Activated naive CD4-positive, alpha-beta T cell treated with anti-CD3 and anti-CD28 coated beads, Interleukin-2, amount 50 U/mL, for 16 hours (primary cell): ENCODE measurements at places on chromosomes 4 and X.

- DNase-seq = peak; percentile 5
These were observed 24.2 kb downstream of the NKX1-1 start for GRCh38 chr4:1381944-1382541.

GRCh38 chr4:40283968-40284367, 51.2 kb upstream of the CHRNA9 start:
- peak; percentile 83 for DNase-seq

DNA sequence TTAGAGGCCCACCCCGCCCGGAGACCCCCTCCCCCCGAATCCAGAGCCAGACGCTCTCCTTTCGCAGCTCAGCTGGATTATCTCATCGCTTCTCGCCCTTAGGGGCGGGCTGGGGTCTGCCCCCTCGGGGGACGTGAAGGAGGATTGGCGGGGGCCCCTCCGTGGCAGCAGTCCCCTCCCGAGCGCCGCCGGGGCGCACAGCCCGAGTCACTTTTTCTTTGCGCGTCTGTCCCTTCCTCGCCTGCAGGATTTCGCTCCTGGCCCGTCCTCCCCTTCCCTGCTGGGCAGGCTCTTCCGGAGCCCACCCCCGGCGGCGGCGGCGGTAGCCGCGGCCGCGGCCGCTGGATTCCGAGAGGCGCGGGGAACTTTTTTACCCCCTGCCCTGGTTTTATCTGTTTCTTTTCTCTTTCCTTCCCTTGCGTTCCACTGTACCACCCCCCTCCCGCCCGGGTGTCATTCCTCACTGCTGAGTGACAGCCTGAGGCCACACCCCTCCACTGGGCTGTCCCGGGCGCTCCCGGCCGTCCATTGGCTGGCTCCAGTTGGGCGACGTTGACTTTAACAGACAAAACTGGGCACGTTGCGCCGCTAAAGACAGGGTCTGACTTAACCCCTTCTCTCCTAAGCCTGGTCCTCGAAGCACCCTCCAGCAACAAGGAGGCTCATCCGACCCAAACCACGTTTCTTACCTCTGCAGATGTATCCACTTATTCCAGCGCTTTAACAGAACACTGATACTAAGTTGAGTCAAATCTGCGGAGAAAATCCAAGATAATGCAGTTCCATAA, 492 bp upstream of the NKX3-2 start:
- DNase-seq = peak; percentile 49

DNA sequence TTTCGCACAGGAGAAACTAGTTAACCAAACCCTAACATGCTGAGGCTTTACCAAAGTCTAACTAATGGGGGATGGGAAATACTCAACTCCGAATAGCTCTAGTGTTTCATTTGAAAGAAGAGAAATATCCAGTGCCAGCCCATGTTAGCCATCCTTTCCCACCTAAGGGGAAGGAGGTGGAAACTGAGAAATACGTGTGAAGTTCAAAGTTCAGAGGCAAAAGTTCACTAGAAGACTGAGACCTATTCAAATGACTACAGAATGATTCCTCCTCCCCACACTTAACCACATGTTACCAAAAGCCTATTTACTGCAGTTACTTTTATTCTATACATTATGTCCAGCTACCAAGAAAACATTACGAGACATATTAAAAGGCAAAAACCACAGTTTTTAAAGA, 106.3 kb downstream of the CENPC start:
- DNase-seq = no peak

DNA sequence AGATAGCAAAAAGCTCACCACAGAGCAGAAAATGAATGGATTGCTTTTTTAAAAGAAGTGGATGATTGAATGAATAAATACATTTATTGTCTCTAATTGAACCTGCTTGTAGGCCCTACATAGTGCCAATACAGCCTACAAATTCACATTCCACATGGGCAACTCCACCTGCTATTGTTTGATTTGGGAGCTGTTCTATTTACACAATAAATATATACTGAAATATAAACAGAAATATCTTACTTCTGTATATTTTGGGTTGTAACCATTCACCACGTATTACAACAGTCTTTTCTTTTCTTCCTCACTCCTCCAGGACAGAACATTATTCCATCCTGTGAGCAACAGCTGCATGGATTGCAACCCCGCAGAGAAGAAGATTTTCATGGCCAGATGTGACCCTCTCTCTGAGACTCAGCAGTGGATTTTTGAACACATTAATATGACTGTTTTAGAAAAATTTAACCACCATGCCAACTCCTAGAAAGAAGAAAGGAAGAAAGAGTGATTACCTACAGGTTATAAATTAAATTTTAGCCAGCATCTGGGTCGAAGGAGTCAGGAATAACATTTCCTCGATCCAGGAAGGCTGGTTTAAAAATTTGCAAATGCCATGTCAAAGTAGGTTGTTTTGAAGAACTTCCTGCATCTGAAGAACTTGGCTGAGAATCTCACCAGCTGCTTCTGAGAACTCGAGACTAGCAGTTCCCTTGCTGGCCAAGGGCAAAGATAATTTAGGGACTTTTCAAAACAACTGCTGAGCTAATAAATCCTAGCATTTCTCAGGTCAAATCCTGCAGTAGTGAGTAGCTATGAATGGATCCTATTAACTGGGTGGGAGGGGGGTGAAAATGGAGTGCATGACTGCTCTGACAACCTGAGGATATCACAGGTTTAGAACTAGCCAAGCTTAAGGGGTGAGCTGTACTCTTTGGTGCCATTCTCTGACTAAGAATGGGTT, 128.7 kb upstream of the GALNT7 start:
- DNase-seq = no peak

DNA sequence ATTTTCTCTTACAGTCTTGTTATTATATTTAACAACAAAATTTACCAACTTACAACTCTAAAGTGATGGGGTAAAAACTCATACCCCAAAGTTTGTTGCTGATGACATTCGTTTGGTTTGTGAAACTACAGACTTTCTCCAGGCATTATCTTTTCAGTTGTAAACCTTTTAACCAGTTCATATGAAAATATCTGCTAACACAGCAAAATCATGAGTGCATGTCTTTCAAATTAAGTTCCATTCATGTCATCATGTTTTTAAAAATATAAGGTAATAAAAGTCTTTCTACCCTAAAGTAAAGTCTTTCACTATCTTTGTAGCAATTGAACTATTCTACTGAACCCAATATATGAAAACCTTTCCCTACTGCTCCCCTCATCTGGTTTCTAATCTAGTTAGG, 3.4 kb upstream of the GALNTL6 start:
- no peak for DNase-seq

GRCh38 chrX:136104936-136105335, 42.4 kb upstream of the FHL1 start:
- DNase-seq = no peak

DNA sequence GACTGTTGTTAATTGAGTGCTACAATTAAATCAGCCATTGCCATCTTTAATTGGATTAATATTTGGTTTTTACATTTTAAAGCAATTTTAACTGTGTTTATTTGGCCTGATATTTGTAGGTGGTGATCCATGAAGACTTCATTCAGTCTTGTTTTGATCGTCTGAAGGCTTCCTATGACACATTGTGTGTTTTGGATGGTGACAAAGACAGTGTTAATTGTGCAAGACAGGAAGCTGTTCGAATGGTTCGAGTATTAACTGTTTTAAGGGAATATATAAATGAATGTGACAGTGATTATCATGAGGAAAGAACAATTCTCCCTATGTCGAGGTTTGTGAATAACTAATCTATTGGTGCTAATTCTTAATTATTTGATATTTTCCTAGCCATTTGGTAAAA, 82.6 kb downstream of the USP9X start:
- no peak for DNase-seq

GRCh38 chrX:116009346-116009745, 161.2 kb upstream of the AGTR2 start:
- no peak for DNase-seq

GRCh38 chrX:121308276-121308805, 260.9 kb downstream of the GLUD2 start:
- peak; percentile 57 for DNase-seq

DNA sequence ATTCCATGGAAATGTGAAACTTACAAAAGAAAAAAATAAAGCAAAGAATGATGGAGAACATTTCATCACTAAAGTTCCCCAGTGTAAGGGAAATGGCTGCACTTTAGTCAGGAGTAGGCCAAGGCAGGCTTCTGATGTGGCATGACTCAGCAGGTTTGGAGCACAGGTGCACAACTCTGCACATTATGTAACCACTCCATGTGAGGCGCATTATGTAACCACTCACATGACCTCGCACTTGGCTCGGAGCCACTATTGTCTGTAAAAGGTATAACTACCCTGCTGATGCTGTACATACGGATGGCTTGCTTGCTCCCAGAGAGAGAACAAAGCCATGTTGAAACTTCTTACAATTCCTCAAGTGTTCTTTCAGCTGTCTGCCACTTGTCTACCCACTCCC, 727.6 kb downstream of the TRAM1L1 start:
- no peak for DNase-seq

GRCh38 chr4:120873554-120873953, 49.0 kb downstream of the PRDM5 start:
- DNase-seq = no peak

- DNase-seq = no peak
These were observed 2.3 kb downstream of the ODAM start for GRCh38 chr4:70197842-70198241.

DNA sequence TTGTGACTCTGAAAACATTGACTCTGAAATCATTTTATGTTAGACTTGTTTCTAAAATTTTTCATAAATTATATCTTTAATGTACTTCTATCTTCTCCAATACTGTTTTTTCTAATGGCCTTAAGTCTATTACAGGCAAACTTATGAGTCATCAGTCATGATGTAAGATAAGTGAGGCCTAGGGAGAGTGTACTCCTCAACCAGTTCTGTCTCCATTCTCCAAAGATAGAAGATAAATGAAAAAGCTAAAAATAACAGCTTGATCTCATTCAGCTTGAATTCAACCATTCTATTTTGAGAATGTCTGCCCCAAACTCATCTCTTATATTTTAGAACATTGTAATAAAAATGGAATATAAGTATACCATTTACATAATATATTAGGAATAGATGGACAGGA, 34.5 kb downstream of the STBD1 start:
- no peak for DNase-seq

DNA sequence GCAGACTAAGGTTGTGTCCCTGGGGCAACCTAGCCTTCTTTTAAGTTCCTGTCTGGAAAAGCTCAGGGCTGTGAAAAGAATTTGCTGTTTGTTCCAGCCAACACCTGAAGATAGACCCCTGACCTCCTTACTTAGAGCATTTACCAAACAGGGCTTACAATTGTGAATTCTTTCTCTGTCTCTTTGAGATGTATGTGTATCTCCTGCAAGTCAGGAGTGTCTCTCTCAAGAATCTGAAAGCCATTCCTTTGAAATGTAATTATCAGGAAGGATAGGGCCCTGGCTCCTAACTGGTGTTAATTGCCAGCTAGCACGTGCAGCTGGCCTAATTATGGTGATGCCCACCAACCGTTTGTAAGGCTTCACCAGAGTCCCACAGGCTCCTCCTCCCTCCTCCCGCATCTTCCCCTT, 18.2 kb downstream of the CCNG2 start:
- DNase-seq = no peak

GRCh38 chr4:2331519-2332200, 69.8 kb upstream of the MXD4 start:
- DNase-seq = no peak

- peak; percentile 84 for DNase-seq
These were observed at the start of gene MAML3 for GRCh38 chr4:140153718-140154571. Gene MAML3 (minus strand): TSS chr4:140154184. CDS start chr4:140153327, 857 bp downstream.

- no peak for DNase-seq
These were observed 25.6 kb upstream of the DHRSX start for GRCh38 chrX:2526390-2526789.

DNA sequence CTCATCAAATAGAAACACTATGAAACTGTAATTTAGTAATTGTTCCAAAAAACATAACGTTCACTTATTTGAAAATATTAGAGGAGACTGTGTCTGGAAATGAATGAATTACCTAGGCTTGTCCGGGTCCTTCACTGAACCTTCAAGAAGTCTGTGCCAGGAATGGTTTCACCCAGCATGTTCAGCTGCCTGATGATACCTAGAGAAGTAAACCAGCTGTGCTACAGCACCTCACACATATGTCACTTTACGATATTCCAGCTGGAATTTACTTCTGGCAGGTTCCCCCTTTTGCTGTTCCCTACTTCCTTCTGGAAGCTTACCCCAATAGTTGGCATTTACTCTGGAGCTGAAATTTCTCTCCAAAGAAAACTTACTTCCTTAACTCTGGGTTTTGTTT, 906.5 kb downstream of the FAT4 start:
- DNase-seq = no peak

DNA sequence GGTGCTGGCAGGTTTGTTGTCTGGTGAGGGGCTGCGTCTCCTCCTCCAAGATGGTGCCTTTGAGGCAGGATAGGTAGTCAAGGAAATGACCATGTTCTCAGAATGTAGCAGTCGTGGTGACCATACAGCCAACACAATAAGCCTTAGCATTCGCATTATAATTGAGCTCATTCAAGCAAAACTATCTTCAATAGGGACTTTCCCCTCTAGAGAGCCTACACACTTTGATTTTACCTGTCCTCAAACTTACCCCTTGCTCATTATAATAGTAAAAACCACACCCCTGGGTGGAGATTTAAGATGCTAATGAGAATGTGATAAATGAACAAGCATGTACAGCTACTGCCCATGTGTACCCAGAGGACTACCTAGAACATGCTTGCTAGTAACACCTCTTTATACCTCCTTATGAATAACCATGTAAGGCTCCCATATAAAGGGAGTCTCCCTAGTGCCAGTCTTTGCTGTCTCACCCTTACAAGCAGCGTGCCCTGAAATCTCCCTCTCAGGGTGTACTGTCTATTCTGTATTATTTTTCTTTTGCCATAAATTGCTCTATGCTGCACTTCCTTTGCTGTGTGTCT, 48.2 kb downstream of the FGFBP1 start:
- no peak for DNase-seq
